ENCODE measurements at places on chromosomes 4 and X.

GRCh38 chr4:14091966-14092365, 464.4 kb upstream of the BOD1L1 start:
- DNase-seq = no peak

- no peak for DNase-seq
These were observed 176.5 kb downstream of the GBA3 start for GRCh38 chr4:22869235-22869634.

DNA sequence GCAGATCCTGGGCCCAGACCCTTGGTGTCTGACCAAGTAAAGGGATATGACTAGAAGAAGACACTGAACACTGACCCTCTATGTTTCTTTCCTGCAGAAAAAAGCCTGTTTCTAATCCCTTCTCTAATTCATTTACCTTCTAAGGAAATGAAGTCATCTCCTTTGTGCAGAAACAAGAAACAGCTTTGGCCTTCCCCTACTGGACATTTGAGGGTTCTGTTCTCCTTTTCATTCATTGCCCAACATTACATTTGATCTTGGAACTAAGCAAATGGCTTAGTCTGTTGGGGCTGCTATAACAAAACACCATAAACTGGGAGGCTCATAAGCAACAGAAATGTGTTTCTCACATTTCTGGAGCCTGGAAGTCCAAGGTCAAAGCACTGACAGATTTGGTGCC, 20.0 kb downstream of the HCCS start:
- no peak for DNase-seq

DNA sequence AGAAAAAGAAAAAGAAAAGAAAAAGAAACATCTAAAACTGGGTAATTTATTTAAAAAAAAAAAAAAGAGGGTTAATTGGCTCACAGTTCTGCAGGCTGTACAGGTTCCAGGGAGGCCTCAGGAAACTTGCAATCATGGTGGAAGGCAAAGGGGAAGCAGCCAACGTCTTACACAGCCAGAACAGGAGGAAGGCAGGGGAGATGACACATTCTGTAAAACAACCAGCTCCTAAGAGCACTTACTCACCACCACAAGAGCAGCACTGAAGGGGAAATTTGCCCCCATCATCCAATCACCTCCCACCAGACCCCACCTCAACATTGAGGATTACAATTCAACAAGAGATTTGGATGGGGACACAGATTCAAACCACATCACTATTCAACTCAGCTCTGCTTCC, 36.8 kb upstream of the TMEM184C start:
- DNase-seq = no peak

- peak; percentile 29 for DNase-seq
These were observed 923 bp upstream of the CPEB2 start for GRCh38 chr4:15001248-15001868.

DNA sequence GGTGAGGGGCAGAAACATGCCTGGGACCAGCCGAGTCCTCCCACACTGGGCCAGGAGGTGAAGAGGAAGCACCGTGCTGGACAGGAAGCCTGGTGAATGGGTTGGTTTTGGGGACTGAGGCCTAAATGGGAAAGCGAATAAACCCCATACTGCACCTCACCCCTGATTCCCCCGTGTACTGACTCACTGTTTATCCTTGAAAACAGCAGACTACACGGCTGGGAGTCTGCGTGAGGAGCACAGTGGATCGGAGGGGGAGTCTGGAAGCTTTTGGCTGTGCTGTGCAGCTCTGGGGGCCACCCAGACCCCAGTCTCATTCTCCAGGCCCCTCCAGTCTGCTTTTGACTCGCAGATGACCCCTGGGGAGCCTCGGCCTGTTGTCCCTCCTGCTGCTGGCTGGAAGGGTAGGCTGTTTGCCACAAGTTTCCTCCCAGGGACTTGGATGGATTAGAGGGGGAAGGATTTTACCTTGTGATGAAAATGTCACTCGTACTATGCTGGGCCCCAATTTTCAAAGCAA, 90.0 kb downstream of the PSAPL1 start:
- no peak for DNase-seq

DNA sequence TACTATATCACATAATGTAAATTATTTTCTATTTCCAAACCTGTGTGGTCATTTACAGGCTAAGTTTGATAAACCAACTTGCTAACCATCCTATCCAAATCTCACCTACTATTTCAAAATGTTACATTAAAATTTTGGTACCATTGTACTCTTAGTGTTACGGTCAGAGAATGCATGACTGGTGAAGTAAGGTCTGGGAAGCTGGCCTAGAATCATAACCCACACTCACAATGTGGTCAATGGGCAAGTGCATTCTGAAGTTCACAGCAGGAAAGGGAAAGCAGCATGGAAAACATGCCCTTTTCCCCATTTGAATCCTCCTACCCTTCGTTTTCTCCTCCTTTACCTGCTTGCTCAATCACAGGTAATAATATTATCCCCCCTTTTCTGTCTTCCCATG, 54.4 kb downstream of the PPP3CA start:
- no peak for DNase-seq

- no peak for DNase-seq
These were observed 61.8 kb downstream of the FHDC1 start for GRCh38 chr4:152997771-152998487.

- no peak for DNase-seq
These were observed 13.0 kb upstream of the NDUFC1 start for GRCh38 chr4:139315221-139315675.

DNA sequence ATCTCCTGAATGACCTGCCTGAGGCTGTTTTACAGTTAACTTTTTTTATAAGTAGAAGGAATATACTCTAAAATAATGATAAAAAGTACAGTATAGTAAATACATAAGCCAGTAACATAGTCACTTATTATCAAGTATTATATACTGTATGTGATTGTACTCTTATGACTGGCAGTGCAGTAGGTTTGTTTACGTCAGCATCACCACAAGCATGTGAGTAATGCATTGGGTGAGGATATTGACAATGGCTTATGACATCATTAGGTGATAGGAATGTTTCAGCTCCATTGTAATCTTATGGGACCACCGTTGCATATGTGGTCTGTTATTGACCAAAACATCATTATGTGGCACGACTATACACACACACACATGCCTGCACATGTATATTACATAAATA, 20.5 kb downstream of the NUDT9 start:
- no peak for DNase-seq

- DNase-seq = no peak
These were observed 6.1 kb downstream of the SGCB start for GRCh38 chr4:52032005-52032404.
